ENCODE measurements at places on chromosomes 7 and 10.

GRCh38 chr10:36647540-36647939 lies 477.9 kb upstream of the ANKRD30A start:
- no peak for DNase-seq

- DNase-seq, result no peak
Observed at GRCh38 chr10:86698207-86698940, 30.1 kb downstream of the LDB3 start.

DNA sequence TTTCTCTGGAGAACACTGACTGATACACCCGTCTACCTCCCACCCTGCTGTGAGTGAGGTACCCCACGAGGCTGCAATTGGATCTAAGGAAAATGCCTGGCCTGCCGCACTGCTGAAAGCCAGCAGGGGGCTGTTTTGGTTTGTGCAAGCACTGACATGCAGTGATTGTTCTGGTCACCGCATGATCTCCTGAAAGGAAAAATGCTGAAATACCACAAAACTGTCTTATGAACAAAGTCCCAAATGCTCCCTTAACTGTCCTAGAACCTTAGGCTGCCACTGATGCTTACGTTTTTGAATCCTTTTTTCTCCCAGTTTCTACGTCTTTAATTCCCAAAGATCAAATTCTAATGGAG lies 132.7 kb downstream of the JCAD start:
- DNase-seq, result peak; percentile 28

DNA sequence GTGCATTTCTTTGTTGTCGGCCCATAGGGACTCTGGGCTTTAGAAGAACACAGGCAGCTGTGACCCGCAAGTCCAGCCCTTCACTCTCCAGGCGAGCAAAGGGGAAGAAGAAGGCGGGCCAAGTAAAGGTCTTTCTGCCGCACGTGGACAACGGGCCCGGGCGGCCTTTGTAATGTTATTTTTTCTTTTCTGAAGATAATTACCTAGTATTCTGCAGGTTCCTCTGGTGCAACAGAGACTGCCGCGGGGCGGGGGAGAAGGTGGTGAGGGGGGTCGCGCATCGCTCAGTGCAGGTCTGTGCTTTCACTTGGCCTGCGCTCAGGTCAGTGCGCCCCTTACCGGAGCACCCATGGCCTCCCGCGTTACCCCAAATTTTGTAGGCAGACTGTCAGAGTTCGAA lies 7.1 kb upstream of the TBX20 start:
- DNase-seq, result no peak

DNA sequence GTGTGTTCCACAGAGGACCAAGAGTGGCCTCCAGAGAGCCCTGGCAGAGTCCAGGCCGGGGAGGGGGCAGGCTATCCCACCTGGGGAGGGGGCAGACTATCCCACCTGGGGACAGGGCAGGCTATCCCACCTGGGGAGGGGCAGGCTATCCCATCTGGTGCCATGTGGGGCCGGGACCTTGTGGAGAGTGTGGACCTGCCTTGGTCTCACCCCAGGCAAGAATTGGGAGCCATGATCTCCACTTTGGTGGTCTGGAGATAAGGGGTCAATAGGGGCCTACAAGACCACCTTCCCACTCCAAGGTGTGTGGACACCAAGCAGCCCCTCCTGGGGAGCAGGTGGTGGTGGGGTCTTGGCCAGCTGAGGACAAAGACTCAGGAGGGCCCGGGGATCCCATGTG lies 138.2 kb downstream of the EBF3 start:
- no peak for DNase-seq

DNA sequence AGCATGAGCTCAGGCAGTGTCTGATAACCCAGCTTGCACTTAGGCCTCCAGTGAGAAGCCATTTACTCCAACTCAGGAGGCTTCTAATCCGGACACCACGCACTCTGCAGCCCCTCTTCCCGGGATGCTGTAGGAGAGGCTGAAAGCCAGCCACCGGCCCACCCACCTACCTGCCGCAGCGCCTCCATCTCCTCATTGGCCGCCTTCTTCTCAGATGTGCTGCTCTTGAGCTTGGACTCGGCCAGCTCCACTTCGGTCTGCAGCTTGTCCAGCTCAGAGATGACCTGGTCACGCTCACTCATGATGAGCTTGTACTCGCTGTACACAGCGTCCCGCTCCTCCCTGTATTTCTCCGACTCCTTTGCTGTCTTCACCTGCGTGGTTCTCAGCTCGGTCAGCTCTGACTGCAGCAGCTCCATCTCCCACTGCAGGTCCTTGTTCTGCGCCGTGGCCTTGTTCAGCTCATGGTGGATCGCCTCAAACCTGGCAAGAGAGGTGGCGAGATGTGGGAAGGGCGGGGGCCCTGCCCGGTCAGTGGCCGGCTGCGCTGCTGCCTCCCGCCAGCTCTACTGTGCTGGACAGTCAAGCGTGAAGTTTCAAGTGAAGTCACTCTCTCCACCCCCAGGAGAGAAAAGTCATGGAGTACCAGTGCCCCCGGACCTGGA lies 84.7 kb downstream of the DLG5 start:
- DNase-seq, result no peak

GRCh38 chr10:78327778-78328591 lies 294.3 kb downstream of the RPS24 start:
- DNase-seq, result no peak
